Spinal cord (tissue), 10 donors: ENCODE measurements at places on chromosomes 4 and X. TPM values are rescaled to one million over a fixed set of nuclear protein-coding genes. Genes with fewer than 3 reads are reported as not detected.
A peak's percentile ranks its signal among the peaks of the same experiment; 100 is the strongest.

KDR gene
- 217 TPM for total RNA-seq

DNA sequence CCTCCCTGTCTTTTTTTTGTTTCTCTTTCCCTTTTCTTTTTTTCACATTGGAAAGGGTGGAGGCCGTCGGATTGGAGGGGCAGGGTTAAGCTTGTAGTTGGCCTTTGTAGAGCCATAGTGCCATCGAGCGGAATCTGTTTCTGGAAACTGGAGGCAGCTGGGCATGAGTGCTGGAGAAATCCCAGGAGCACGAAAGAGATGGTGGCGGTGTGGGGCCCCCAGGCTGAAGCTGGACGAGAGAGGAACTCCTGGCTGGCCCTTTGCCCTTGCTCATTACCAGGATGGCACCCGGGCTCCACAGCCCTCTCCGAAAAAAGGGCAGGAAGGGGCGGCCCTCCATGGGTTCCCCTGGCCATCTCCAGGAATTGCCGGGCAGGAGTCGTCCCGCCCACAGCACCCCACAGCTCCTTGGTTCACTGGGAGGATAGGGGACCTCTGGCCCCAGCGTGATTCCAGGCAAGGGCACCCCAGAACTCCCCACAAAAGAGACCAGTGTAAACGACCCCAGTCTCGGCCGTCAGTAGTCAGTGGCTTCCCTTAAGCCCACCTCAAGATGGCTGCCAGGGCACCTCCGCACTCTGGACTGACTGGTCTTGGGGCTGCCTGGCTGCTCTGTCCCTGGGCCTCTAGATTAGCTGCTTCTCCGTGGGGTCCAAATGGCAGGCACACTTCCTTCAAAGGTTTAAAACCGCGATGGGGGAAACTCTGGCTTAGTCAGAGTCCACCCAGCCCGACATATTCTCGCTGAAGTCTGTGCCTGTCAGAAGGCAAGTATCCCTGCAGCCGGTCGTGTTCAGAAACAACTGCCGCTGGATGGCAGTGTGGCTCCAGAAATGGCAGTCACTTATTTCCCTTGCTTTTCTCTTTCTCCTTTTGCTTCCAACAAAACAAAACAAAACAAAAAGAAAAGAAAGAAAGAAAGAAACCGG is 74.1 kb downstream of the NBDY start:
- peak overlapping the region; percentile 69 for H3K27ac ChIP-seq
- H3K4me1 ChIP-seq, result peaks cover 47% of the 10 kb centered on the region
- no peaks in the 10 kb centered on the region for H3K27me3 ChIP-seq
- H3K36me3 ChIP-seq, result peaks cover 5% of the 10 kb centered on the region
- no peak for DNase-seq

DNA sequence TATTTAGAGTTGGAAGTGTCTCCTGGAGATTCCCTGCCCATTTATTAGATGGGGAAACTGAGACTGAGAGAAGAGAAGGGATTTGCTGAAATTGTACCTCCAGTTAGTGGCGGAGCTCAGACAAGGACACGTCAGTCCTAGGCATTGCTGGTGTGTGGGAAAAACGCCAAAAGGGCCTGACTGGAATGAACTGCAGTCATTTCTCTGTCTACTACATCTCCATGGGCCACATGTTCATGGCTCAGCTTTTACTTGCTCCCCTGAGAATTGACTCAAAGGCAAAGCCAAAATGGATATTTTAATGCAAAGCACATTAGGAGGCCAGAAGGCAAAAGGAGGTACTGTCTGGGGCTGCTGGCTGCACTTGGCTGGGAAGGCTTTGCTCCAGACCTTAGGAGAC is 3.9 kb downstream of the TFDP3 start:
- H3K36me3 ChIP-seq, result no peaks in the 10 kb centered on the region
- H3K27ac ChIP-seq, result no peak overlapping the region

DNA sequence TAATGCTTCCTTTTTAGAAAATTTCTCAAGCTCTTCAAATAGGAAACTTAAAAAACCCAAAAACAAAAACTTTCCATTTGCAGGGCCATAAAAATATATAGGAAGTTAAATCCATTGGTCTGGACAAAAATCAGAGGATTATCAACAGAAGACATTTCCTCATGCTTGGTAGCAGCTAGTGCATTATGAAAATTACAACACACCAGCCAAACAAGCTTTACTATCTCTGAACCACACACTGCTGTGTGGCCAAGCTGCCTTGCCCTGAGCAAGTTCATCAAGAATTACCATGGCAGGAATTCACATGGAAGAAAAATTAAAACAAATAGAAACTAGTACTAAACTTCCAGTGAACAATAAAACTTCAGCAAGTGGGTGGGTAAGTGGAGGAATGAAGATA is 3.6 kb downstream of the USP46 start:
- H3K36me3 ChIP-seq, result no peaks in the 10 kb centered on the region
- H3K27ac ChIP-seq, result no peak overlapping the region
- peaks cover 18% of the 10 kb centered on the region for H3K4me1 ChIP-seq
- H3K4me3 ChIP-seq, result no peak overlapping the region

GRCh38 chrX:33188881-33189280 is 22.5 kb downstream of the DMD start:
- H3K4me1 ChIP-seq, result no peaks in the 10 kb centered on the region
- no peaks in the 10 kb centered on the region for H3K36me3 ChIP-seq
- H3K27ac ChIP-seq, result no peak overlapping the region
- H3K4me3 ChIP-seq, result no peak overlapping the region
- no peaks in the 10 kb centered on the region for H3K27me3 ChIP-seq

DNA sequence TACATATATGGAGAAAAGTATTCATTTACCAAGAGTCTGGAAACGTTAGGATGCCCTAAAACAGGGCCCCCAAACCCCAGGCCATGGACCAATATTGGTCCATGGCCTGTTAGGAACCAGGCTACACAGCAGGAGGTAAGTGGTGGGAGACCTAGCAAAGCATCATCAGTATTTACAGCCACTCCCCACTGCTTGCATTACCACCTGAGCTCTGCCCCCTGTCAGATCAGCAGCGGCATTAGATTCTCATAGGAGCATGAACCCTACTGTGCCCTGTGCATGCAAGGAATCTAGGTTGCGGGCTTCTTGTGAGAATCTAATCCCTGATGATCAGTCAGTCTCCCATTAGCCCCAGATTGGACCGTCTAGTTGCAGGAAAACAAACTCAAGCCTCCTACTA is 62.3 kb downstream of the USP38 start:
- H3K27me3 ChIP-seq, result no peaks in the 10 kb centered on the region
- H3K27ac ChIP-seq, result no peak overlapping the region
- no peak overlapping the region for H3K4me3 ChIP-seq
- no peak for DNase-seq

GRCh38 chr4:8372506-8372905 is 68.0 kb downstream of the ACOX3 start:
- no peak overlapping the region for H3K4me3 ChIP-seq
- peaks cover 77% of the 10 kb centered on the region for H3K36me3 ChIP-seq
- DNase-seq, result no peak
- H3K4me1 ChIP-seq, result peaks cover 4% of the 10 kb centered on the region
- no peaks in the 10 kb centered on the region for H3K27me3 ChIP-seq

GRCh38 chr4:139596034-139596683 is 40.1 kb upstream of the SETD7 start:
- peaks cover 2% of the 10 kb centered on the region for H3K27me3 ChIP-seq
- no peaks in the 10 kb centered on the region for H3K4me1 ChIP-seq
- H3K4me3 ChIP-seq, result no peak overlapping the region
- H3K27ac ChIP-seq, result no peak overlapping the region
- no peak for DNase-seq

- H3K36me3 ChIP-seq, result no peaks in the 10 kb centered on the region
- H3K4me1 ChIP-seq, result no peaks in the 10 kb centered on the region
- peaks cover 34% of the 10 kb centered on the region for H3K27me3 ChIP-seq
These were observed 73.3 kb downstream of the OR13H1 start for GRCh38 chrX:131617182-131617581.
